GM23338 (cell line): ENCODE measurements at places on chromosomes 5 and 9.

GRCh38 chr5:10862085-10862484 is 101.1 kb upstream of the DAP start:
- DNase-seq = no peak

- DNase-seq = peak; percentile 11
Measured at GRCh38 chr9:117916291-117916690, 212.1 kb downstream of the TLR4 start.

GRCh38 chr5:82971901-82972300 is 105.3 kb downstream of the TMEM167A start:
- no peak for DNase-seq

DNA sequence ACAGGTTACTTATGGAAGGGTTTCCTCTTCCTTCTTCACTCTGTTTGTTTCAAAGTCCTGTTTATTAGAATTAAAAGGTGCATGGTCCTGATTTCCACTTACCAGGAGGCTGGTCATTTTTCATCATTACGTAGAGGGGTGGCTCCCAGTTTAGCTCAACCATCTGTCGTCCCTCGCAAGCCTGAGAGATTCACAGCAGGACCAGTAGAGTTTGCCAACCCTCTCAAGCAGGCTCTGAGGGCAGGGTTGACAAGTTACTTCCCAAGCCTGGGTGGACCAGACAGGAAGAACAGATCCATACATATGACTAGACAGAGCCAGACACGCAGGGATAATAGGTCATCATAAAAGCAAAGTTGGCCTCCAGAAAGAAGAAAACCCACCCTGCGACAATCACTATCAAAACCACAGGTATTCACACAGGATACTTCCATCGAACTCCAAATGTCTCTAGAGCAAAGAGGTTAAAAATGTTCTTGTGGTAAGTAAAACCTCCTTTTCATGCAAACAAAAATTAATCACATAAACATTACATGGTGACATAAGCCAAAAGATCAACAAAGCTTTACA is 151.9 kb downstream of the ELAVL2 start:
- DNase-seq = no peak

- no peak for DNase-seq
Measured at GRCh38 chr5:96279801-96280542, 153.1 kb downstream of the PCSK1 start.

GRCh38 chr9:95074632-95075031 is 242.9 kb downstream of the FANCC start:
- no peak for DNase-seq

- DNase-seq = no peak
Measured at GRCh38 chr5:68148096-68148495, 67.5 kb upstream of the PIK3R1 start.

DNA sequence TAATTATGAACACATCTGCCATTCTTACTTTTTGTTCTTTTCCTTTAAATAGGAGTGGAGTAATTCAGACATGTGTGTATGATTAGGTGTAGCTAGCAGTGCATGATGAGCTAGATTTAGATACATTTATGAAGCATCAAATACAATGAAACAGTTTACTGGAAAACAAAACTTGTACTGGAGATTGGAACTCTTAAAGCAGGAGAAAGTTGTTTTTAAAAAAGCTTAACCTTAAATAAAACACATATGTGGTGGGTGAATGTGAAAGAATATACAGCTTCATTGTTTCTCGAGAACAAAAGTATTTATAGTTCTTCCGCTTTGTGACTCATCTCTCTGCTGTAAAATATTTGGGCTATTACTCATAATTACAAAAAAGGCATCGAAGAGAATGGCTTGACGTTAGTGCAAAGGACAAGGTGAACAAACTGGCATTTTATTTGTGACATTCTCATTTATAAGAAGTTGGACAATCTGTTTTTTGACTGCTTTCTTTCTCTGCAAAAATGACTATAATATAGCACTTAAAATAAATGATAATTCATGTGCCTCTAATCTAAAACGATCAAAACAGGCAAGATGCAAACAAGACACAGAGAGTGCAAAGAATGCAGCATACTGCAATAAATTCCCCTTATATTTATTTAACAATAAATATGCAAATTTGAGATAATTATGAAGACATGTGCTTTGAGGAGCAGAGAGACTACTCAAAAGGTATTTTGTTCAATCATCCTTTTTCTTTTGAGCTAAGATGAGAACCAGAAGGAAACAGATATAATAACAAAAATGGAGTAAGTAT is 478.8 kb downstream of the CETN3 start:
- no peak for DNase-seq

- no peak for DNase-seq
Measured at GRCh38 chr9:114371973-114372917, 15.5 kb downstream of the AKNA start.

DNA sequence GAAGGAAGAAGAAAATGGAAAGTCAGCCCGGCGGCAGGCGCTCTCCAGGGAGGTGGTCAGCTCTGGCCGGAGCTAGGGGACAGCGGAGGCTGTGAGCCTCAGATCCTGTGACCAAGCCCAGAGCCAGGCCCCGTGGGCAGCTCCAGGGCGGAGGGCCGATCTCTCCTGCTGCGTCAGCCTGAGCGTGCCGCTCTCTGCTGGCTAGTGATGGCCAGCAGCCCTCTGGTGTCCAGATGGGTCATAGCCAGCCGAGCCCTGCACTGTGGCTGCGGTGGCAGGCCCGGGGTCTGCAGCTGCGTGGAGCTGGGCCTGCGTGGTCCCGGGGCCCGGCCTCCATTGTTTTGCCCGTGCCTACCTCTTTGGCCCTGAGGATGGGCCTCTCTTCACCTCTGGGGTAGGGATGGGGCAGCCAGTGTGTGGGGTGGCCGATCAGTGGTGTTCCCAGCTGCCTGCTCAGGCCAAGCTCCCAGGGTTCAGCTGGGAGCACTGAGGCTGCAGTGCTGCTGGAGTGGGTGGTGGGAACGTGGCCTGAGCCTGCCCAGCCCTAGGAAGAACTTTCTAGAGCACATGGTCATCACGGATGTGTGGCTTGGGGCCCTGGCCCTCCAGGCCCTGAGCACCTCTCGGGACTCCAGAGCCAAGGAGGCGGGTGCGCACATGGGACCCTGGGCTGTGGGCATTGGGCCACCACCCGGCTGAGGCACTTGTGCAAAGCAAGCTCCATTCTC is 17.1 kb upstream of the NRARP start:
- DNase-seq = peak; percentile 62

DNA sequence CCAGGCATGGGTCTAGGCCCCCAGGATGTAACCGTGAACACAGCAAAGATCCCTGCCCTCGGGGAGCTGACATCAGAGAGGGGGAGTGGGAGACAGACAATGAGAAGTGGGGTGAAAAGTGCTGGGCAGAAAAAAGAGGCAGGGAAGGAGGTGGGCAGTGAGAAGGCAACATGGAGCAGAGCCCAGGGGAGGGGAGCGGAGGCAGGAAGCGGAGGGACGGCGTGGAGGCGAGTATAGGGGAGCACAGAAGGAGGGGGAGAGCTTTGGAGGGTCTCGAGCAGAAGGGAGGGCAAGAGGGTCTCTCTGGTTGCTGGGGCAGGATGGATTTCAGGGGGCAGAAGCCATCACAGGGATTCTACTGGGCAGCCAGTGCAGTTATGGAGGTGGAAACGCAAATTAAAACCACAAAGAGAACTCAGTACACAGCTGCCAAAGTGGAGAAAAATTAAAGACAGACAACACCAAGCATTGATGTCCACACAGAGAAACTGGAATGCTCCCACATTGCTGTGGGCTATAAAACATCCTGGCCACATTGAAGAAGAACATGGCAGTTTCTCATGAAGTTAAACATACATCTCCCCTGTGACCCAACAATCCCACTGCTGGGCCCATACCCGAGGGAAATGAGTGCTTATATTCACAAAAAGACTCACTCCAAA is 21.1 kb upstream of the LAMC3 start:
- DNase-seq = no peak

- DNase-seq = no peak
Measured at GRCh38 chr5:79959407-79959806, 31.7 kb downstream of the MTX3 start.

DNA sequence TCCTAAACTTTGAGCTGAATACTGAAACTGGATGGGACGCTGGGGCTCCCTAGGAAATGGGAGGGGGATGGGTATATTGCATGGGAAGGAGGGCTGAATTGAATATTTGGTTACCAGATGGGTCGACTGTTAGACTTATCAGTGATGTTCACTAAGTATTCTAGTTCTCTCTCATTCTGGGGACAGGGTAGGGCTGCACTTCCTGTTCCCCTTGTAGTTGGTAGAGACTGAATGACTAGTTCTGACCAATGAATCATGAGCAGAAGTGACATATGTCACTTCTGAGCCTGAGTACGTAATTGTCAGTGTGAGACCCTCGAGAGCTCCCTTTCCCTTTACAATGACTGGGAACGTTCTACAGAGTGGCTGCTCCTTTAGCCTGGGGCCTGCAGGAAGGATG is 55.5 kb upstream of the DMRT1 start:
- DNase-seq = no peak

- peak; percentile 88 for DNase-seq
Measured at GRCh38 chr5:178839319-178839704, 20.4 kb upstream of the ZNF354B start.

DNA sequence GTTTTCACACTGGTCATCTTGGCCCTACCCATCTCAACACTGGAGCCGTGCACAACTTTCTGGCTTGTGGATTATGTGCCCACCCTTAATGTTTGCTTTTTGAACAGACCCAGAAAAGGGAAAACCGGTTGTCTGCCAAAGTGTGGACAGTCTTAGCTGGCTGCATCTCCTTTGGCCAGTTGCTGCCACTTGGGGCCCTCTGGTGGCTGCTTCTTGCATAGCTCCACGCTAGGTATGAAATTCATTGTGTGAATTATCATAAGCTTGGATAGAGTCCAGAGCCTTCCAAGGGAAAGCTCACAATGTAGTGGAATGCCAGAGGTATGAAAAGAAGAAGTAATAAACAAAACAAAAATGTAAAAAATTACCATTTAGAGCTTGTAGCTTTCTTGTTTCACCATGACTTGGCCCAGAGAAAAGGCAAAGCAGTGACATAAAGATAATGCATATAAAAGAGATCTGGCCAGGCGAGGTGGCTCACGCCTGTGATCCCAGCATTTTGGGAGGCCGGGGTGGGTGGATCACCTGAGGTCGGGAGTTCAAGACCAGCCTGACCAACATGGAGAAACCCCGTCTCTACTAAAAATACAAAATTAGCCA is 12.5 kb upstream of the SLC36A3 start:
- DNase-seq = peak; percentile 81

DNA sequence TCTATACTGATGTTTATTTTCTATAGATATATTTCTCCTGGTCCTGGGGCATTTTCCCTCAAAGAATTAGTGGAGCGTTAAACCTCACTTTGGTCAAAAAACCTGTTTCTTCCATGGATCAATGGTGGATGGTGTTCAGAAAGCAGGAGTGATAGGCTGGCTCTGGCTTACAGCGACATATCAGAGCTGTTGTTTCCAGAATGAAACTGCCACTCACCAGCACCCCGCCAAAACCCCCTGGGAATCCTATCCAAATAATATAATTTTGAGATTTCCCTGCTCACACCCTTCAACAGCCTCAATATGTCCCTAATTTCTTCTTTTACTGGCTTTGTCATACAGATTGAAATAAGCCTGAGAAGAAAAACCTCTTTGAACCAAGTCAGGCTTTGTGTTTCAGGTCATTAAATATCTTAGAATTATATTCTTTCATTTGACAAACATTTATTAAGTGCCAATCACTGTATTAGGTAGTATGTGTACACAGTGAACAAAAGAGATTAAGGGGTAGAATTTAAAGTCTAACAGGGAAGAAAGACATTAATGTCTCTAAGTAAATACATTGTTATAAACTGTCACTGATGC is 144.5 kb upstream of the GPR151 start:
- DNase-seq = no peak

- no peak for DNase-seq
Measured at GRCh38 chr5:54870271-54870670, 115.1 kb downstream of the ESM1 start.

DNA sequence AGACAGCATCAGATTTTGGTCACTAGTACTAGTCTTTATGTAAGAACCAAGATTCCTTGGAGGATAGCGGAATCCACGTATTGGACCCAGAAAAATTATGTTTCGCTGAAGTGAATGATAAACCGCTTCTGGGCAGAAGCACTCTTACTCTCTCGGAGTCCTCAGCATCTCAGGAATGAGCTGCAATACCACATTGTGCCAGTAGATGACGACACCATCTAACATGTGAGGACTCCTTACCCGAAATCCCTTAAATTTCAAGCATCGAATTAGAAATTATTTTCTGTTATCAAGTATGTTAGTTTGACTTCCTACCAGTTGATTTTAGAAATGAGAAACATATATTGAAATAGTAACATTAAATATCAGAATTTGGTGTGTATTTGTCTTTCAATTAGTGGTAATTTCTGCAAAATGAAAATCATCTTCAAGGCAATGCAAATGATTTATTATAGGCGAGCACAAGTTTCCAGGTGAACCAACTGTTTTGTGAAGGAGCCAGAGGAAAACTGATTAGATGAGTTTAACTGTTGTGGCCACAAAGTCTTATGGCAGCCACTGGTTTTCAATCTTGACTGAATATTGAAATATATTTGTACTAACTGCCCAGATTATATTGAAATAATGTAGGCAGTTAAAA is 66.0 kb upstream of the CAMK4 start:
- DNase-seq = peak; percentile 88

DNA sequence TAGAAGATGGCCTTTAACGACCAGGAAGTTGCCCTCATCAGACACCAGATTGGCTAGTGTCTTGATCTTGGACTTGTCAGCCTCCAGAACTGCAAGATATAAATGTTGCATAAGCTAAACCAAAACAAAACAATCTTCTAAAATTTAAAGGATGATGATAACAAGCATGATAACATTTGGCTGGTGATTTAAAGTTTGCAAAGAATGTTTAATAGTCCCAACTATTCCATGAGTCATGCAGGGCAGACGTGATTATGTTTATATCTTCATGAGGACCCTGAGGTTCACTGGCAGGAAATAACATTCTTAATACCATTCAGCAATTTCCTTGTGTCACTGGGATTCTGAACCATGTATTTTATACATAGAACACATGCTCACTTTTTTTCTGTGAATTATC is 319.8 kb downstream of the HCN1 start:
- no peak for DNase-seq

DNA sequence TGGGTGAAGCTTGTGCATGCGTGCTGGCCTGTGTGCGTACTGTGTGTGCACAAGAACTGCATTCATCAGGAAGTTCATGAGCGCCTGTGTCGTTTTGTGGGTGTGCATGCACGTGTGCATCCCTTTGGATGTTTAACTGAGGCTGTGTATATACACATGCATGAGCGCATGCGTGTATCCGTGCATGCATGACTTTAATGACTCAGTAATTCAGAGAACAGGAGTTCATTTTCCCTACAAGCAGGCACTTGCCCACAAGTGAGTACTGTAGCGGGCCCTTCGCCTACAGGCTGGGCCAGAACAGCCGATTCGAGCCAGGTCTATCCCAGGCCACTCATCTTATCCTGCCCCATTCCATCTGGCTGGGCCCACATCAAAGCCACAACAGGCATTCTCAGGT is 29.8 kb downstream of the CORO2A start:
- no peak for DNase-seq

DNA sequence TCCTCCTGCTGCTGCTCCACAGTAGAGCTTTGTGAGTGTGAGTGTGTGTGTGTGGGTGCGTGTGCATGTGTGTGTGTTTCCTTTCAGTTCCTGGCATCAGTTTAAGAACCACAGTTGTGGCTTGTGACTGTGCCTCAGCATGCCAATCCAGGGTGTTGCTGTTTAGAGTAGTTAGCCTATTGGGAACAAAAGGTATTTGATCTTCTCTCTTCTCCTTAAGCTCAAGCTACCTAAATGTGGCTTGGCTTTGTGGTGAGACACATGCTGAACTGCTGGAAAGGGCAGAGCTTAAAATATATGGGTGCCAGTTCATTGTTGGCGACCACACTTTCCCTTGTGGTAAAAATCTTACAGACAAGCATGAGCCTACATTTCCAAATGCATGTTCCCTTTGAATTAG is 116.6 kb upstream of the BNC2 start:
- DNase-seq = no peak
